Mesenchymal stem cell (in vitro differentiated cells and primary cell): ENCODE measurements at places on chromosomes 16 and 17.
A peak's percentile ranks its signal among the peaks of the same experiment; 100 is the strongest.

DNA sequence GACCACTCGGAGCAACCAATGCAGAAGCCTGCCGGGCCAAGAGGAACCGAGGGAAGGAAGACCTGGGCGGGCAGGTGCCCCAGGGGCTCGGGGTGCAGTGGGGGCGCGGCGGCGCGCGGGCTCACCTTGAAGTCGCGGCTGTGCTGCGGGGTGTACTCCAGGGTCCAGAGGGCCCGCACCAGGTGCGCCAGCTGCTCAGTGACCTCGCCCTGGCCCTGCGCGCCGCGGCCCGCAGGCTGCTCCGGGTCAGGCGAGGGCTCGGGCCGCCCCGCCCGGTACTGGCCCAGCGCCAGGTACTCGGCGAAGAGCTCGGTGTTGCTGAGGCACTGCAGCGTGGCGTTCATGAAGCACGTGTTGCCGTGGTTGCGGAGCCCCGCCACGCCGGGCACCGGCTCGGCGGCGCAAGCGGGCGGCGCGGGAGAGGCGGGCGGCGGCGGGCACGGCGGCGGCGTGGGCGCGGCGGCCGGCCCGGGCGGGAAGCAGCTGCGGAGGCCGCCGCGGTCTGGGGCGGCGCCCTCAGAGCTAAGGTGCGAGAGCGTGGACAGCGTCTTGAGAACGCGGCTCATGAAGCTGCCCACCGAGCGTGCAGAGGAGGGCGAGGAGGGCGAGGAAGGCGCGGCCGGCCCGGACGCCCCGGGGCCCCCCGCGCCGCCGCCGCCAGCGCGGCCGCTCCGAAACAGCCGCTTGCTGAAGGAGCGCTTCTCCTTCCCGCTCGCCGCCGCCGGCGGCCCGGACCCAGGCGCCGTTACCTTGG is 562 bp downstream of the USP31 start:
- no peaks in the 10 kb centered on the region for H3K27me3 ChIP-seq
- no peaks in the 10 kb centered on the region for H3K36me3 ChIP-seq

DNA sequence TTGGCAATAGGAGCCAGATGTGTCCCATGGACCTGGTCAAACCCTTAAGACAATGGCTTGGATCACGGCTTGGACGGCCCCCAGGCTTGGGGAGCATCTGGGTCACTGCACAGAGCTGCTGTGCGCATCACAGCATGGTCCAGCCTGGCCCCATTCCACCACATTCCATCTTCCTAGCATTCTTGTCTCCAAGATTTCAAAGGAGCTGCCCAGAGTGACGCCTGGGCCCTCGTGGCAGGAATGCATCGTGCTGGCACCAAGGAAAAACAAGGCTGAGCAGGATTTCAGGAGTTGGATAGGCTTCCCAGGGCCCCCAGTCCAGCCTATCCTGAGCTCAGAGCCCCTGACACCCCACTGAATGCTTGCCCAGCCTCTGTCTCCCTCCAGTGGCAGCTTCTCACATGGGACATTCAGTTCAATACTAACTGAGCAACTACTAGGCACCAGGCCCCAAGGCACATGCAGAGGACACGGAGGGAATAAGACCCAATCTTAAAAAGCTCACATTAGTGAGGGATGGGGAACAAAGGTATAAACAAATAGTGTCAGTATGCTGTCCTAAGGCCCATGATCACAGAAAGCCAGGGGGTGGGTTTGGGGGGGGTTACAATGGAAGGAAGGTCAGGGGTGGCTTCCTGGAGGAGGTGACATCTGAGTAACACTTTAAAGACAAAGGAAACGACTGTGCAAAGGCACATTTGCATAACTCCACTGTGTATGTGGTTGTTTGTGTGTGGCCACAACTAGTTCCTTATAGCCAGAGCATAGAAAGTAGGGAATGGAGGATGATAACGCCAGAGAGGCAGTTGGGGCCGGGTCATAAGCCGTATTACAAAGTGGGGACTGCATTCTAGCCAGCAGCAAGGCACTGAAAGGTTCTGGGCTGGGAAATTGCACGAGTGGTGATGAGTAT is 34.1 kb downstream of the TK2 start:
- no peak overlapping the region for H3K4me3 ChIP-seq
- no peaks in the 10 kb centered on the region for H3K27me3 ChIP-seq
- peak; percentile 66 for DNase-seq
- peak overlapping the region; percentile 98 for H3K27ac ChIP-seq
- H3K4me1 ChIP-seq = peaks cover 46% of the 10 kb centered on the region
- peaks cover 24% of the 10 kb centered on the region for H3K36me3 ChIP-seq

DNA sequence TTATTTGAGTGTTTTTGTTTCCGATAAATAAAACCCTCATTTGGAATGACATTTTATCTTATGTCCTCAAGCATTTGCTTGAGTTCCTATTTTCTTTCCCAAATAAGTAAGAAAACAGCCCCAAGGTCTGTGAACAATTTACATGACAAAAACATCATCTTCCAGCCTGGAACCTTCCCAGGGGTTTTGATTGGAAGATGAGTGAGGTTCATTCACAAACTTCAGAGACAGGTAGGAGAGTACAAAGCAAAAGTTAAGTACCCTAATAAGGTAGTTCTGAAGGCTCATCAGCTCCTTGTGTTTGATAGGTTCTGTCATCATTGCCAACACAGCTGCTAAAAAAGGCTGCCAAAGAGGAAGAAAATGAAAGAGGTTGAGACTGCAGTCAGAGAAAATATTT is 772.8 kb downstream of the CDH8 start:
- H3K4me1 ChIP-seq = no peaks in the 10 kb centered on the region
- no peaks in the 10 kb centered on the region for H3K27me3 ChIP-seq
- H3K36me3 ChIP-seq = no peaks in the 10 kb centered on the region
- no peak for DNase-seq

- H3K4me3 ChIP-seq = no peak overlapping the region
- H3K4me1 ChIP-seq = peaks cover 2% of the 10 kb centered on the region
- DNase-seq = peak; percentile 66
- H3K36me3 ChIP-seq = peaks cover 52% of the 10 kb centered on the region
- no peak overlapping the region for H3K27ac ChIP-seq
These were observed 44.1 kb downstream of the CFDP1 start for GRCh38 chr16:75389096-75389690.

GRCh38 chr17:8376271-8377067 is at the start of gene KRABD2:
Gene KRABD2, minus strand, starts transcription at chr17:8376704.
- peaks cover 13% of the 10 kb centered on the region for H3K4me1 ChIP-seq
- peaks cover 14% of the 10 kb centered on the region for H3K36me3 ChIP-seq

DNA sequence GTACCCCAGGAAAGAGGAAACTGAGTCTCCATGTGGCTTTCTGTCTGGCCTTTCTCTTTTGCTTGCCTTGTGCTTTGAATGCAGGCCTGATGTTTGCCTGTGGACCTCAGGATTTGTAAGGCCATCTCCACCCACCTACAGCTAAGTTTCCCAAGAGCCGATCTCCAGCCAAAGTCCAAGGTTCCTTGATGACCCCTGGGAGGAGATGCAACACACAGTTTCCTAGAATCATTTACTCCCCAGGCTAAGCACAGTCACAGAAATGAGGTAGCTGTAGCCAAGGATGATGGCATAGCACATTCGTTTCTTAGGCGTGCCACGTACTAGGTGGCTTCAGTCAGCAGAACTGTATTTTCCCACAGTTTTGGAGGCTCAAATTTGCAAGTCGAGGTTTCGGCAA is 595.4 kb downstream of the MAF start:
- H3K4me1 ChIP-seq = no peaks in the 10 kb centered on the region
- no peak overlapping the region for H3K4me3 ChIP-seq
- no peak for DNase-seq
- no peaks in the 10 kb centered on the region for H3K27me3 ChIP-seq
- no peak overlapping the region for H3K27ac ChIP-seq
- no peaks in the 10 kb centered on the region for H3K36me3 ChIP-seq

DNA sequence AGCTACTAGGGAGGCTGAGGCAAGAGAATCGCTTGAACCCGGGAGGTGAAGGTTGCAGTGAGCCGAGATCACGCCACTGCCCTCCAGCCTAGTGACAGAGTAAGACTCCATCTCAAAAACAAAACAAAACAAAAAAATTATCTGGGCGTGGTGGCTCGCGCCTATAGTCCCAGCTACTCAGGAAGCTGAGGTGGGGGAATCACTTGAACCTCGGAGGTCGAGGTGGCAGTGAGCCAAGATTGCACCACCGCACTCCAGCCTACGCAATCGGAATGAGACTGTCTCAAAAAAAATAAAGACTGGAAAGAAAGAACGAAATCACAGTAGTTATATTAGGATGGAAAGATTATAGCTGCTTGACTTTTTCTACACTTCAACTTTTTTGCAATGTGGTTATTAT is 18.9 kb downstream of the COG1 start:
- no peaks in the 10 kb centered on the region for H3K27me3 ChIP-seq
- H3K4me1 ChIP-seq = peaks cover 2% of the 10 kb centered on the region
- no peak overlapping the region for H3K4me3 ChIP-seq
- H3K36me3 ChIP-seq = peaks cover 56% of the 10 kb centered on the region
- DNase-seq = no peak

DNA sequence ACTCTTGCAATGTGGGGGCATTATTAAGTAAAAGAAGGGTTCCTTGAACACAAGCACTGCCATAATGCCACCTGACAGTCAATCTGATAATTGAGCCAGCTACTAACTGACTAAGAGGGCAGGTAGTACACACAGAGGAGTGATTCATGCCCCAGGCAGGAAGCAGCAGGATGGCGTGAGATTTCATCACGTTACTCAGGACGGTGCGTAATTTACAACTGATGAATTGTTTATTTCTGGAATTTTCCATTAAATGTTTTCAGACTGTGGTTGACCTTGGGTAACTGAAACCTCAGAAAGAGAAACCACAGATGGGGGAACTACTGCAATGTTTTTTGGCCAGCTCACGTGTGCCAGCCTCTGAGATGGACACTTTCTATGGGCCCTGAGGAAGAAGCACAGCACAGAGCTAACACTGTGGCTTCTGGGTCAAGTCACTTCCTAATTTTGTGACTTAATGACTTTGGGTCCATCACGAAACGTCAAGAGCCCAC is 46.7 kb downstream of the C17orf67 start:
- peaks cover 8% of the 10 kb centered on the region for H3K4me1 ChIP-seq
- peak overlapping the region; percentile 15 for H3K27ac ChIP-seq
- no peaks in the 10 kb centered on the region for H3K27me3 ChIP-seq
- no peak overlapping the region for H3K4me3 ChIP-seq
- H3K36me3 ChIP-seq = no peaks in the 10 kb centered on the region

- no peaks in the 10 kb centered on the region for H3K36me3 ChIP-seq
- no peaks in the 10 kb centered on the region for H3K4me1 ChIP-seq
These were observed 280.8 kb upstream of the TBX2 start for GRCh38 chr17:61118871-61119270.

DNA sequence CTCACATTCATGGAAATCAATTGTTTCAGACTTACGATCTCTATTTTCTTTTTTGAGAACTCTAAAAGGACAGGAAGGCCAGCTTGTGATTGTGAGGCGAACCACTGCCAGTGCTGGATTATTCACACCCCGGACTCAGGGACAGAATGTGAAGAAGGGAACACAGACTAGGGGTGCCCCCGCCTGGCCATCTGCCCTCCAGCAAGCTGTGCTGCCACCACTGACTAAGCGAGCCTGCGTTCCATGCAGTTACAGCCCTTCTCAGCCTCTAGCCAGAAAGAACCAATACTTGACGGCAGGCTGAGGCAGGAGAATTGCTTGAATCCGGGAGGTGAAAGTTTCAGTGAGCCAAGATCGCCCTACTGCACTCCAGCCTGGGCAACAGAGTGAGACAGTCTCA is 2.8 kb downstream of the HAGH start:
- peak; percentile 50 for DNase-seq
- H3K27me3 ChIP-seq = no peaks in the 10 kb centered on the region

- peaks cover 13% of the 10 kb centered on the region for H3K4me1 ChIP-seq
- H3K27ac ChIP-seq = peak overlapping the region; percentile 68
- no peaks in the 10 kb centered on the region for H3K27me3 ChIP-seq
- peak; percentile 58 for DNase-seq
- H3K4me3 ChIP-seq = no peak overlapping the region
These were observed 2.2 kb downstream of the ZNF668 start for GRCh38 chr16:31071861-31072260.

DNA sequence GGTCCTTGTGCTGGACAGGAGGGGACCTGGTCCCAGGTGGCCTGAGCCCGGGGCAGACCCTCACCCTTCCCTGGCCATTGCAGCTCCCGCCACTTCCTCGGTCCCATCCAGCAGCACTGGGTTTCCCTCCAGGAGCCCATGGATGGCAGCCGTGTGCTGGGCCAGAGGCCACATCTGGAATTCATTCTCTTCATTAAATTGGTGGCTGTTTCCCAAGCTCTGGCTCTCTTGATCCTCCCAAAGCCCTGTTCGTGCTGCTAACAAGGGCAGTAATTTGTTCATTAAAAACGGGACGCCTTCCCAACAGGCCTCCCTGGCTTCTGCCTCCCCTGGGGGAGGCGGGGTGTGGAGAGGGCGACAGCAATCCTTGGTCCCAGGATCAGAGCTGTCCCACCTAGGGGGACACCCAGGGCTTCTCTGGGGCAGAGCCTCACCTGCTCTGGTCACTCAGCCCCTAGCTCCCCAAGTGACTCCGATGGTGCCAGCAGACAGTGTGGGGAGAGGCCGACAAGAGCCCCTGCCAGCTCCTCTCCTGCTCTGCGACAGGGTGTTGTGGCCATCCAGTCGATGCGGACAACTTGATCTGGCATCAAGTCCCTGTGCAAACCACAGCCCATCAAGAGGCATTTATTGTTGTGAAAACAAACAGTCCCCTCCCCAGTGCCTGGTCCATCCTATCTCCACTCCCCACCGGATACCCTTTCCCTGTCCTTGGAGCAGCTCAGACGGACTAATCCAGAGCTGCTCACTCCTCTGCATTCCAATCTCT is 44.0 kb downstream of the SDK2 start:
- H3K4me1 ChIP-seq = no peaks in the 10 kb centered on the region
- DNase-seq = no peak
- no peak overlapping the region for H3K4me3 ChIP-seq
- H3K27ac ChIP-seq = no peak overlapping the region
- no peaks in the 10 kb centered on the region for H3K36me3 ChIP-seq
- H3K27me3 ChIP-seq = peaks cover 61% of the 10 kb centered on the region

DNA sequence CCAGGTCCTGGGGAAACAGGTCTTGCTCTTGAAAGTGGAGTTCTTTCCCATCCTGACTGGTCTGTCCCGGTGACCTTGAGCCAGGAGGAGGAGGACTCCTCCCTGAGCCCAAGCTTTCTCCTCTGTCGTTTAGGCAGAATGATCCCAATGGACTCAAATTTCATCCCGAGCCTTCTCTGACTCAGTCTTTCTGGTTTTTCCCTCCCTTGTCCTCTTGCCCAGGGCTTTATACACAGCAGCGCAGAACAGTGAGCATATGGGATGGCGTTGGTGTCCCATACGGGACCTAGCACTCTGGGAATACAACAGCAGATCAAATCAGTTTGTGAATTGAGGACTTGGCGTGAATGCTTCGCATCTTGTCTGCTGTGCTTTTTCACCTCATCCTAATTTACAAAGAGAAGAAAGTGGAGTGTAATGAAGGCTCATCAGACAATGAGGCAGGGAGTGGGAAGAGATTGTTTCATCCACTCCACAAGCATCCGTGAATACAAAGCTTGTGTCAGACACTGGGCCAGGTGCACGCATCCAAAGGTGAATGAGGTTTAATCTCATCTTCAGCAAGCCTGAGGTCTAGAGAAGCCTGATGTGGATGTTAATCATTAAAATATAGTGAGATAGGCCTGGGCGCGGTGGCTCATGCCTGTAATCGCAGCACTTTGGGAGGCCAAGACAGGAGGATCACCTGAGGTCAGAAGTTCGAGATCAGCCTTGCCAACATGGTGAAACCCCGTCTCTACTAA is 1.1 kb upstream of the XYLT1 start:
- no peak overlapping the region for H3K4me3 ChIP-seq
- DNase-seq = no peak
- no peak overlapping the region for H3K27ac ChIP-seq

GRCh38 chr16:84239141-84239769 is 557 bp downstream of the KCNG4 start:
- H3K27me3 ChIP-seq = peaks cover 69% of the 10 kb centered on the region
- H3K27ac ChIP-seq = no peak overlapping the region
- DNase-seq = no peak
- no peaks in the 10 kb centered on the region for H3K36me3 ChIP-seq
- no peak overlapping the region for H3K4me3 ChIP-seq
